Sigmoid colon (tissue), 7 donors: ENCODE measurements at places on chromosomes 5 and 9. TPM values are rescaled to one million over a fixed set of nuclear protein-coding genes. Genes with fewer than 3 reads are reported as not detected.

DNA sequence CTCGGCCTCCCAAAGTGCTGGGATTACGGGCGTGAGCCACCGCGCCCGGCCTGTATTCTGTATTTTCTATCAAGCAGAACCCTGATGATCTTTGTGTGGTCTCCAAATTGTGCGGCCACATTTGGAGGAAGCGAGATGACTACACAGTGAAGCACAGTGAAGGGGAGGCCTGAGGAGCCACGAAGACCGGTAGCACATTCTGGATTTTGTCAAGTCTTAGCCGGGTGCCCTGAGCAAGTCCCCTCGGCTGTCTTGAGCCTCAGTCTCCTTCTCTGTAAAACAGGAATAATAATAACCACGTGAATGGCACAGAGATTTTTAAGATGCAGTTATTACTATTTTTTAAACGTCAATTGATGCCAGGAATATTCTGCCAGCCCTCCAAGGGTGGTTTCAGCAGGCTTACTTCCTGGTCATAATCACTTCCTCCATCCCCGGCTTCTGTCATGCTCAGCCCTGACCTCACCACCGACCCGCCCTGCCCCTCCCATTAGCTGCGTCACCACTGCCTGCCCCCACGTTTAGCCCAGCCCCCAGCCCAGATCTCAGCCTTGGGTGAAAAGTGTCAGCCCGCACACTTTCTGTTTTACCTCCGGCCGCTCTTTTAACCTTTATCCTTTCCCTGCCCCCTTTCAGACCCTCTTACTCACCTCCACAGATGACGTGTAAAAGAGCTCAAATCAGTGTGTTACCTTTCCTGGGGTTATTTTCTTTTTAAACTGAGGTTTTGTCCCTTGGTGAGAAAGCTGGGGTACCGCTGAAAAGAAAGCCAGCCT lies 27.0 kb upstream of the ERGIC1 start:
- H3K4me3 ChIP-seq: no peak overlapping the region
- H3K4me1 ChIP-seq: peaks cover 11% of the 10 kb centered on the region
- no peaks in the 10 kb centered on the region for H3K27me3 ChIP-seq
- H3K27ac ChIP-seq: peak overlapping the region; percentile 56
- peak; percentile 94 for DNase-seq
- no peaks in the 10 kb centered on the region for H3K36me3 ChIP-seq

DNA sequence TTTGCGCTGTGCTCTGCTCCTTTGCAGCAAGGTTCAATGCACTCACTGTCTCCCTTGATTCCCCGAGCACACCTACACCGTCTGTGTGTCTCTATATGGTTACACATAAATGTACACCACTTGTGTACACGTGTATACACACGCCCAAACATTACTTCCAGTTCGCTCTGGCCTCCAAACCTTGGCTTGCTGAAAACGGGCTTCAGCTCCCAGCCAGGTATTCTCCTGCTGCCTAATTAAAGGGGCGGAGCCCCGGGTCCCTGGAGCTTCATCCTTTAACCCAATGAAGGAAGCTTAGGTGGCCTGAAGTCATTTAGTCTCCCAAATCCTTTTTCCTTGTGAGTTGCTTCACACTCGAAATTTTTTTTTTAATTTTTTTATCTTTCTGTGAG lies 4.6 kb downstream of the ISL1 start:
- peak overlapping the region; percentile 36 for H3K4me3 ChIP-seq
- H3K36me3 ChIP-seq: no peaks in the 10 kb centered on the region
- DNase-seq: no peak
- no peak overlapping the region for H3K27ac ChIP-seq
- peaks cover 7% of the 10 kb centered on the region for H3K4me1 ChIP-seq
- H3K27me3 ChIP-seq: no peaks in the 10 kb centered on the region

DNA sequence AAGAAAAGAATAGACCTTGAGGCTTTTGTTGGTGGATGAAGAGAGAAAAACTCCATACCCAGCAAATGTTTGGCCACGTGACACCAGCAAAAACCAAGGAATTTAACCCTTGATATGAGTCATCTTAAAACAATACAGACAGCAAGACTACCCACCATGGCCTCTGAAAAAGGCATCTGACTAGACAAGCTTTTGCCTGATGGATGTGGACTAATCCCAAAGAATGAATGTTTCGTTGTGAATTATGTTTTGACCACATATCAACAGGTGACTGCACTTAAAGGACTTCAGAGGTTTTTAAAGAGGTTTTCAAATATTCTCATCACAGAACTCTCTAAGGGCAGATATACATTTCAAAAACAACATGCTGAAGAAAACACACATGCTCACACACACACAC lies 33.0 kb upstream of the SLC1A3 start:
- no peaks in the 10 kb centered on the region for H3K4me1 ChIP-seq
- no peaks in the 10 kb centered on the region for H3K27me3 ChIP-seq
- H3K4me3 ChIP-seq: no peak overlapping the region
- no peaks in the 10 kb centered on the region for H3K36me3 ChIP-seq

GRCh38 chr5:130870691-130871090 lies 294.4 kb downstream of the HINT1 start:
- DNase-seq: no peak
- no peaks in the 10 kb centered on the region for H3K27me3 ChIP-seq
- H3K4me1 ChIP-seq: no peaks in the 10 kb centered on the region
- no peak overlapping the region for H3K4me3 ChIP-seq
- no peaks in the 10 kb centered on the region for H3K36me3 ChIP-seq
- no peak overlapping the region for H3K27ac ChIP-seq

DNA sequence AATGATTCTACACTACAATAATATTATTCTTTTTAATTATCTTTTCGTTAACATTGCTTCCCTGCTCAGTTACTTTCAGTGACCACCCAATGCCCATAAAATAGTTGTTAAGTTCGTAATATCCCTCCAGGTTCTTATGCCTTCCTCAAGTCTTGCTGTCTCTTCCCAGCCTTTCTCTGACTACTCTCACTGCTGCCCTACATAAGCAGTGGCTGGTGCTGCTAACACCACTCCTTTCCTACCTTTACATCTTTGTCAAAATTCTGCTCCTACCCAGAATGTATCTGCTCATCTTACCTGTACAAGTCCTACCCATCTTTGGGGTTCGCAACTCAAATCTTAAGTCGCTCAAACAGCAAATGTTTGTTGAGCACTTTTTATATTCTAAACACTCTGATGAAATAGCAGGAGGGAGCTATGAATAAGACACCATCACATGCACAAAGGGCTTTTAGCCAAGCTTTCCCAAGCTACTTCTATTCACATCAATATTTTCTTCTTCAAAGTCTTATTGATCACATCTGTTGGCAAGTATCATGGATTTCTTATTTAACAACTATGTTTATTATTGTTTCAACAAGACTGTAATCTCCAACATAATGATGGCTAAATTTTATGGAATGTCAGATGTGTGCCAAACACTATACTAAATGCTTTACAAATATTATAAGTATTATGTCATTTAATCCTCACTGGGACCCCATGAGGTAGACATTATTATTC lies 29.5 kb downstream of the SLC25A46 start:
- no peak for DNase-seq
- H3K4me1 ChIP-seq: peaks cover 6% of the 10 kb centered on the region
- H3K27me3 ChIP-seq: no peaks in the 10 kb centered on the region
- no peak overlapping the region for H3K4me3 ChIP-seq
- H3K36me3 ChIP-seq: peaks cover 2% of the 10 kb centered on the region
- H3K27ac ChIP-seq: no peak overlapping the region

- no peaks in the 10 kb centered on the region for H3K27me3 ChIP-seq
- no peak overlapping the region for H3K4me3 ChIP-seq
- no peaks in the 10 kb centered on the region for H3K36me3 ChIP-seq
- H3K4me1 ChIP-seq: no peaks in the 10 kb centered on the region
- no peak overlapping the region for H3K27ac ChIP-seq
These were observed 138.5 kb downstream of the SPOCK1 start for GRCh38 chr5:137360607-137361006.

DNA sequence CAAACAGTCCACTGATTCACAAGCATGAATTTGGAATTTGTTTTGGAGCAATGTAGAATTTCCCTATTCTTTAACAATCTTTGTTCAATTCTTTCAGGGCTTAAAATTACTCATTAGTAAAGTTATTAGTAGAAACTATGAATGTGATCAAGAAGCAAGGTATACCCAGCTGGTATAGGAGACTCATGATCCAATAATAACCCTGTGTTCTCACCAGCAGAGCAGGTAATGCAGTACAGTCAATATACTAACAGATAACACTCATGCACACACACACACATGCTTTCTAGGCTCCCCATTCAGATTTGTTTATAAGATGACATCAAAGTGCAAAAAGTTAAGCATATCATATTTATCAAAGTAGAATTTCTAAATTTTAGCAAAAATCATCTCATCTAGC lies 445.2 kb downstream of the ELAVL2 start:
- no peaks in the 10 kb centered on the region for H3K4me1 ChIP-seq
- no peak overlapping the region for H3K4me3 ChIP-seq
- H3K36me3 ChIP-seq: no peaks in the 10 kb centered on the region

DNA sequence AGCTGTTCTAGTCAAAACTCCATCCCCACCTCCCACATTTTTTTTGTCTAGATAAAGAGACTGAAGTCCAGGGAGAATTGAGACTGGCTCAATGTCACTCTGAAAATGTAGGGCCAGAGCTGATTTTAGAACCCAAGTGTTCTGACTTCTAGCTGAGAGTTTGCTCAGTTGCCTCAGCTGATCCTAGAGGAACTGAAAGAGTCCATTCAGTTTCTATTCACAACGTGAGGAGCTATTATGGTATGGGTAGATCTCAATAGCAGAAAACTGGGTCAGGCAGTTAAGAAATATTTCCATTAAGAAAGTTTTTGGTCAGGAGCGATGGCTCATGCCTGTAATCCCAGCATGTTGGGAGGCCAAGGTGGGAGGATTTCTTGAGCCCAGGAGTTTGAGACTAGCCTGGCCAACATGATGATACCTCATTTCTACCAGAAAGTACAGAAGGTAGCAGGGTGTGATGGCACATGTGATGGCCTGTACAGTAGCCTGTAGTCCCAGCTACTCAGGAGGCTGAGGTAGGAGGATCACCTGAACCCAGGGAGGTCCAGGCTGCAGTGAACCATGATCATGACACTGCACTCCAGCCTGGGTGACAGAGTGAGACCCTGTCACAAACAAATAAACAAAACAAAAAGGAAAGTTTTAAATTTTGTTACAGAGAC lies 61.7 kb downstream of the GLRA1 start:
- no peaks in the 10 kb centered on the region for H3K4me1 ChIP-seq
- H3K36me3 ChIP-seq: no peaks in the 10 kb centered on the region
- DNase-seq: no peak
- no peak overlapping the region for H3K4me3 ChIP-seq
- no peaks in the 10 kb centered on the region for H3K27me3 ChIP-seq
- no peak overlapping the region for H3K27ac ChIP-seq

GRCh38 chr5:168649306-168649705 lies 70.1 kb upstream of the PANK3 start:
- H3K27ac ChIP-seq: no peak overlapping the region
- no peak for DNase-seq
- no peaks in the 10 kb centered on the region for H3K36me3 ChIP-seq
- H3K4me1 ChIP-seq: no peaks in the 10 kb centered on the region
- no peak overlapping the region for H3K4me3 ChIP-seq
- H3K27me3 ChIP-seq: no peaks in the 10 kb centered on the region

DNA sequence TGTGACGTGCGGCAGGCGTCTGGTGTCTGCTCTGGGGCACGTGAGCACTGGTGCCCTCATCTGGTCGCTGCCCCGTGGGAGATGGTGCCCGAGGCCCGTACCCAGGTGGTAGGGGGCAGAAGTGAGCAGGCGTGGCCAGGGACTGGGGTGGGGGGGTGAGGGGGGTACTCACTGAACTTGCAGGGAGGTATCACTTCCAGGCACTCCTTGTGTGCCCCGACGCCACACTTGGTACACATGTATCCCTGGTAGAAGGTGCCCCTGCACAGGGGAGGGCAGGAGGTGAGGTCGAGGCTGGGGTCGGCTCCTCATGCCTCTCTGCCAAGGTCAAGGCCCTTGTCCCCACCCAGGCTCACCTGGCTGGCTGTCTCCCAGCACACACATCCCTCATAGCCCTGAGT lies 45.2 kb upstream of the SARDH start:
- no peak for DNase-seq
- no peak overlapping the region for H3K27ac ChIP-seq

ANKH gene
- 18.3 TPM for total RNA-seq

GLE1 gene
- total RNA-seq: 20.4 TPM

SCAI gene
- 13.5 TPM for total RNA-seq
